ENCODE measurements at places on chromosomes 16 and 17. TPM values are rescaled to one million over a fixed set of nuclear protein-coding genes. Genes with fewer than 3 reads are reported as not detected.

MYL11 gene
- total RNA-seq, result not detected

TBC1D3 gene
- not detected for total RNA-seq

SAMD14 gene
- 4.3 TPM for total RNA-seq

DUSP3 gene
- total RNA-seq, result 56.3 TPM

FLYWCH1 gene
- 46.4 TPM for total RNA-seq

GAST gene
- not detected for total RNA-seq

OR2C1 gene
- not detected for total RNA-seq

OR4D1 gene
- not detected for total RNA-seq

METTL22 gene
- 20.1 TPM for total RNA-seq

- DNase-seq, result no peak
These were observed 4.8 kb downstream of the CDK5R1 start for GRCh38 chr17:32491371-32492263.

- no peak for DNase-seq
These were observed 22.7 kb downstream of the NXN start for GRCh38 chr17:956905-957304.

GRCh38 chr17:7233701-7234082, 625 bp downstream of the DVL2 start:
- no peak for DNase-seq

DNA sequence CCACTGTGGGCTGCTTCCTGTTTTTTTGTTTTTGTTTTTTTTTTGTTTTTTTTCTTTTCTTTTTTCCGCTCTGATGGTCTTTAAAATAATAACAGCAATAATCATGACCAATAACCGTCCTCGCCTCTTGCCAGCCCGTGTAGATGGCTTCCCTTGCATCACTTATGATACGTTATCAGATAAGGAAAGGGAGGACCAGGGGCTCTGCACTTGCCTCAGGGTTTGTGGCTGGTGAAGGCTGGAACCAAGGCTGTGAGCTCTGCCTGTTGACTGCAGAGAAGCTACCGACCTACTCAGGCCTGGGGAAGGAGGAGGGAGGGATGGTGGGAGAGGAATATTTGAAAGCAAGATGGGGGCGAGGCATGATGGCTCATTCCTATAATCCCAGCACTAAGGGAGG, 114.0 kb upstream of the SDK2 start:
- no peak for DNase-seq

- no peak for DNase-seq
These were observed 10.8 kb downstream of the CASKIN2 start for GRCh38 chr17:75504347-75505151.

DNA sequence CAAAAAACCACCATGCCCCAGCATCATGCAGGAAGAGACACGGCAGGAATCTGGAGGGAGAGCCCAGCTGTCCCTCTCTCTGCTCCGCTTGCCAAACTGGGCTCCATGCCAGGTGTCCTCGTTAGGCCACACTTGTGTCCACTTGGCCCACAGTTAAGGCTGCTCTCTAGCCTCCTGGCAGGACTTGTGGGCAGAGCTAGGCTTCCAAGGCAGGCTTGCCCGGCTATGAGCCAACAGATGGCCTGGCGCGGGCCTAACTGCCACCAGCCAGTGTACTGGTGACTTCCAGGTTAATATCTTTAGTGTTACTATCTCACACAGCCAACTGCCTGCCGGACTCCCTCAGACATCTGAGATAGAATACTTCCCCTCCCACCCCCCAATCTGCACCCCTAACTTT, 10.6 kb downstream of the ATP6V0D1 start:
- peak; percentile 91 for DNase-seq

GRCh38 chr16:77599793-77600415, 122.4 kb upstream of the NUDT7 start:
- peak; percentile 37 for DNase-seq

DNA sequence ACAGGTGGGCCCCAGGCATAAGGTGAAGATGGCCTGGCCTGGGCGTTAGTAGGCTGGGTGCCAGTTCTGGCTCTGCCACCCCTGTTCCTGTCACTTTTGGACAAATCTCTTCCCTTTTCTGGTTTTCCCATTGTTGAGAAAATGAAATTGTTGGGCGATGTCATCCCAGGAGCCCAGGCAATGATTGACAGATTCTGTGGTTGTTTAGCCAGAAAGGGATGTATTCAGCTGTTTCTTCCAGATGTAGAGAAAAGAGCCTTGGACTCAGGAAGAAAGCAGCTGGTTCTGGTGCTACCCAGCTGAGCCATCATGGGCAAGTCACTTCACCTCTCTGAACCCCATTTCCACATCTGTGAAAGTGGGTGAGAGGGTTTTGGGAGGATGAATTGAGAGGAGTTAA, 60.1 kb upstream of the MRTFB start:
- DNase-seq, result no peak

DNA sequence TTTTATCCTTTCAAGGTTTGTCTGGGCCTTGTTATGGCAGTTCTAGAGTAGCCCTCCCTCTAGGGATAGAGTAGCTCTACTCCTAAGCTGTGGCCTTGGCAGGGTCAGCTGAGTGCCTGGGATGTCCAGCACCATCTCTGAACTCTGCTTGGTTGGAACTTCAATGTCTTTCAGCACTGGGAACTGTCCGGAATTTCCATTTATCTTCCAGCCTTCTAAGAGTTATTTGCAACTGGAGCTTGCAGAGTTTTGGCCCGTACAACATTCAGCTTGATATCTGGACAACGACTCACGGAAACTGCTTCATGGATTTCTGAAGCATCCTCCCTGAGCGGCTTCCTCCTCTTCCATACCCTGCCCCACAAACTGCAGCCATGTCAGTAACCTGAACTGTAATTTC, 22.9 kb downstream of the MMD start:
- no peak for DNase-seq

DNA sequence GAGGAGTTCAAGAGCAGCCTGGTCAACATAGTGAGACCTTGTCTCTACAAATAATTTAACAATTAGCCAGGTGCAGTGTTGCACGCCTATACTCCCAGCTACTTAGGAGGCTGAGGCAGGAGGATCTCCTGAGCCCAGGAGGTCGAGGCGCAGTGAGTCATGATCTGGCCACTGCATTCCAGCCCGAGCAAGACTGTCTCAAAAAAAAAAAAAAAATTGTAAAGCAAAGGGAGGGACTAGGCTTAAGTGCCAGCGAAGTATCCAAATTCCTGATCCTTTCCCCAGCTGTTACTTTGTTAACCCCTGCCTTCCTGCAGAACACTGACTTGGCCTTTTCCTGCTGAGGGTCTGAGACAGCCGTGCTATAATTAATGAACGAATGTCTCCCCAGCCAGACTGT, 2.7 kb downstream of the GDPD3 start:
- no peak for DNase-seq

GRCh38 chr17:65170839-65171238, 33.7 kb downstream of the RGS9 start:
- DNase-seq, result peak; percentile 64

DNA sequence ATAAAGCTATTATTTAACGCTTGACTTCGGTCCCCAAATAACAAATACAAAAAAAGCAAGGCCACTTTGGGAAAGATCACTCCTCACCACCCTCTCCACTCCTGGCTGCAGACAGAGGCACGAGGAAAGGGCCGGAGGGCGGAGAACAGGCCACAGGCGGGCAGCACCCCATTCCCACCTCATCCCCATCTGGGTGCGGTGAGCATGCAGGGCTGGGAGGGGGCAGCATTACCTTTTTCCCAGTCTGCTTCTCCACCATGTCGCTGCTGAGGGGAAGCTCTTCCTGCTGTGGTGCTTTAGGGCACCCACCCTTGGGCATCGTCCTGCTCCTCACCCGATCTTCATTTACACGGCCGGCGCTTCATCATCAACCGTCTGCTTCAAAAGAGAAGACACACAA, 99.2 kb downstream of the ZNF778 start:
- DNase-seq, result no peak
